Kidney epithelial cell (primary cell): ENCODE measurements at places on chromosomes 2 and 18.

DNA sequence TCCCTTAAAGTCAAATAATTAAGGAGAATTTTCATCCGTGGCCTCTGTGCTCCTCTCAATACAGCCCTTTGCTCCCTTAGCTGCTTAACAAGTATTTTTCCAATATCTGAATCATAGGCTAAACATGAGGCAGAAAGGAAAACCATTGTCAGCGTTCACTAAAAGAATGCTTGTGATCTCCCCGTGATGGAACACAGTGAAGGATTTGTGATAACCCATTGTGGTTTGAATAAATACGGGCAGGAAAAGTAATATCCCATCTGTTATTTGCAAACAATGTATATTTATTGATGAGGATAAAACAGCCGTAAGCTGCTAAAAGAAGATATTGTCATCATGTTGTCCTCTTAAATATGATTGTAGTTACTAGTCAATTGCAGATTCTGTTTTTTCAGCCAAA, 258.1 kb downstream of the NAPG start:
- DNase-seq, result no peak

- DNase-seq, result no peak
These were observed 146.4 kb downstream of the IRS1 start for GRCh38 chr2:226652983-226653765.

- DNase-seq, result no peak
These were observed 134.4 kb downstream of the OSR1 start for GRCh38 chr2:19224011-19224410.

GRCh38 chr2:142741764-142742269, 135.6 kb upstream of the KYNU start:
- no peak for DNase-seq

DNA sequence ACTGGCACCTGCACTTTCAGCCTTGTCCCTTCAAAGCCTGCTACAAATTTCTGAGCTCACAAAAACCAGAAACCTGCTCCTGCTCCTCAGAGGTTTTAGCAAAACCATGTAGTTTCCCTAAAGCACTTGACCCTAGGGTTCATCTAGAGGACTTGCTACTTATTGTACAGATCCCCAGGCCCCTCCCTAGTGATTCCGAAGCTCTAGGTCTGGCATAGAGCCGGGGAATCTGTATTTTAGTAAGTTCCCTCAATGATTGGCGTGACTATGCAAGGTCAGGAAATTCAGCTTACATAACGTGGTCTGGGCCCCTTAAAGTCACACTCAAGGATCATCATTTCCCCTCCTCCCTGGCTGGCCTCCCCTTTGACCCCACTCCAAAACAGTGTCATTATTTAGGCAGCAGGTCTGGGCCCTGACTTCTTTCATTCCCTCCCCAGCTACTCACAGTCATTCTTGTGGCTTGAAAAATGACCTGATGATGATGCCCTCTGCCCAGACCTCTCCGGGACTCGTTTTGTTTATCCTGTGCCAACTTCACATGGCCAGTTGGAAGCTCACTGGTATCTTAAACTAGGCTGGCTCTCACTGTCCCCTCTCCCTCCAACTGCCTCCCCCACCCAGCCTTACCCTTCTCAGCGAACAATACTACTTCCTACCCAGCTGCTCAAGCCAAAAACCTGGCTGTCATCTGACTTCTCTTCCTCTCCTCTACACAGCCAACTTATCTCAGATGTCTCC, 36.0 kb downstream of the WDFY1 start:
- DNase-seq, result no peak

- no peak for DNase-seq
These were observed 93.9 kb downstream of the SH3RF3 start for GRCh38 chr2:109222825-109223471.

- no peak for DNase-seq
These were observed 84.1 kb upstream of the SLC66A3 start for GRCh38 chr2:11071211-11071610.

- DNase-seq, result no peak
These were observed 560.4 kb downstream of the NUP35 start for GRCh38 chr2:183684686-183685085.

GRCh38 chr2:53567073-53567472, 200.5 kb upstream of the CHAC2 start:
- DNase-seq, result no peak

GRCh38 chr2:236061497-236061896, 106.7 kb downstream of the GBX2 start:
- no peak for DNase-seq

DNA sequence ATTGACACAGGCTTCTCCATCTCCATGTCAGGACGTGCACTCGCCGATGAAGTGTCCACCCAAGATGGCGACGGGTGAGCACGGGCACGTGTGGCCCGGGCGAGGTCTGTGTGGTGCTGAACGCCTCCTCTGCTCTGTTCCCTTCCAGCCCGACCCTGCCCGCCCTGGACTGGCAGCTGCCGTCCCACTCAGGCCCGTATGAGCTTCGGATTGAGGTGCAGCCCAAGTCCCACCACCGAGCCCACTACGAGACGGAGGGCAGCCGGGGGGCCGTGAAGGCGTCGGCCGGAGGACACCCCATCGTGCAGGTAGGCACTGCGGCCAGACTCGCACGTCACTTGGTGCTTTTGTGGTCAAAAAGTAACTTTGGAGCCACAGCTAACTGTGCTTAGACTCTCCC, 37.7 kb downstream of the NFATC1 start:
- no peak for DNase-seq

- DNase-seq, result peak; percentile 45
These were observed 20.0 kb downstream of the KCNF1 start for GRCh38 chr2:10931710-10932255.

DNA sequence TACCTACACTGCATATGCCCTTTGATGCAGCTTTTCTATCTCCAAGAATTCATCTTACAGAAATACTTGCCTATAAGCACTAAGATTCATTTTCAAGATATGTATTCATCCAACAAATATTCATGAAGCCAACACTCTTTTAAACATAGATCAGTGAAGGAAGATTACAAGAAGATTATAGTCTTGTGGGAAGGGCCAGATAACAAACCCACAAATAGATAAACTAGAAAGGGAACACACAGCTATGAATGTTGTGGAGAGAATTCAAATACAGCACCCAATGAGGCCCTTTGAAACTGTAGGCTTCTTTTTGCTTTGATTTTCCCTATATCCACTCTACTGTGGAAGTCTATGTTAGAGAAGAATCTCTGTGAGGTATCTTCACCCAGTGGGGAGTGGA, 186.7 kb upstream of the RBMS1 start:
- no peak for DNase-seq

DNA sequence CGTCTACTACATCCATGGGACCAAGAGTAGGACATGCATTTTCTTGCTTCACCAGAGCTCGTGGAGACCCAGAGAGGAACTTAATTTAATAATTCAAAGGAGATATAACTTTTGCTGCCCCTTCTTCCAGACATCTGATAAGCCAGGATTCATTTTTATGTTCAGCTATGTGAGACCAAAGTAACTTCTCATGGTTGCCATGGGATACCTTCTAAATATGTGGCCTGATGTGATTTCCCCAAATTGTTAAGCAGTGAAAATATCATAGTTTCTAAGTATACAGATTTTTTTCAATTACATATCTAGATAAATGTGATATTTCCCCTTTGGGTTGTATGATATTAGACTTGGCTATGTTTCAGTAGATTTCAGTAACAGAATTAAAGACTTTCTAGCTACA, 185.5 kb upstream of the FN1 start:
- no peak for DNase-seq

GRCh38 chr2:227785293-227785692, 28.3 kb upstream of the CCL20 start:
- no peak for DNase-seq

DNA sequence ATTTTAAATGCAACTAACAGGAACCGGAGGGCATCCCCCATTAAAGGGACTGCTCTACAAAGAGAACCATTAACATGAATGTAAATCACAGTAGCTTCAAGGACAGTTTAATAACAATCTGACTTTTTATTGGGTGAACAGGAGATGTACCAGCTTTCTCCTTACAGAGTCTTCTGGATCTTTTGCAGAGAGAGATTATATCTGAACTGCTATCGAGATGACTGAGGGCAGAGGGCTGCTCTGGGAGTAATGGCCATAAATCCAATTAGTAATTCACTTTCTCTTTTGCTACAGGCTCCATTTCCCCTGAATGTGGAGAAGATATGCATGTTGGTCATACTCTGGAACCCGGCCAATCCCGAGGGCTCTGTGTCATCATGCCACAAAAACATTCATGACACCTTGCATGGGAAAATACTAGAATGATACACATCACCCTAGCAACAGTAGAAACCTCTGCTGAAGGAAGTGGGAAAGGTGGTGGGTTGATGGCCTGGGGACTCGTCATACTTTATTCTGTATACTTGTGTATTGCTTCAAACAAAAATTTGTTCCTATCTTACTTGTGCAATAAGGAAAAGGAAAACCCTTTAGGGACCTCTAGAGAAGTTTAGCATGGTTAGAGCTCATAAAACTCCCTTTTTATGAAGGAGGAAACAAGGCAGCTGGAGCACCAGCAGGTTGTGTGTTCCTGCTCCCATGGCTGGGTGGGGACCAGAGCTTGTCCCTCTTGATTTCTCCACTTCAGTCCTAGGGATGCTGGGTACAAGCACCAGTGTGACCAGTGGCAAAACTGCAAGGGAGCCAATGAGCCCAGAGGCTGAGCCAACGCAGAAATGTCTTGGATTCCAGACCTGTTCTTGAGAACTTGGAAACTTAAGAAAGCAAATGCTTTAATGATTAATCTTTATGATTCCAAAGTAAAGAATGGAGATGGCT, 26.0 kb downstream of the CTAGE1 start:
- peak; percentile 97 for DNase-seq

DNA sequence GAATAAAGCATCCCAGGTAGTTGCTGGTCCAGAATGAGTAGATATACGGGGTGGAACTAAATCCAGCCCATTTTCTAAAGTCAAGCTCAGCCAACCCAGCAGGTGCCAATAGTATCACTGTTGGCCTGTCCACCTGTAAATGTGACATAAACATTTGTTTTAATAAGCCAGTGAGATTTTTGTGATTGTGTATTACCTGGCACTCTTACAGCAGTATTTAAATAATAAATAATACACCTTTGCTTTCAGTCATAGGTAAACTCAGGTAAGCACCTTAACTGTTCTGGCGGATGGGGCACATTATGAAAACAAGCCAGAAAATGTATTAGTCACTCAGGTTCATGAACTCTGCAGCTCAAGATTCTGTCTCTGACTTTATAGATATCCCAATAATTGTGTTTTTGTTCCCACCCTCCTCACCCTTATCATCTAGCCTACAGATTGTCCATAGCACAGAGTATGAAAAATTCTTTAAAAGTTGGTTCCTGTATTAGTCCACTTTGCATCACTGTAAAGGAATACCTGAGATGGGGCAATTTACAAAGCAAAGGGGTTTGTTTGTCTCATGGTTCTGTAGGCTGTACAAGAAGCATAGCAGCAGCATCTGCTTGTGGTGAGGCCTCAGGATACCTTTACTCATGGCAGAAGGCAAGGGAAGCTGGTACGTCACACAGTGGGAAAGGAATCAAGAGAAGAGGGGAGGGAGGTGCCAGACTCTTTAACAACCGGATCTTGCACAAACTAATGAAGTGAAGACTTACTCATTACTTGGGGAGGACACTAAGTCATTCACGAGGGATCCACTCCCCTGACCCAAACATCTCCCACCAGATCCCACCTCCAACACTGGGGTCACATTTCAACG, 73.0 kb upstream of the CYRIA start:
- no peak for DNase-seq

DNA sequence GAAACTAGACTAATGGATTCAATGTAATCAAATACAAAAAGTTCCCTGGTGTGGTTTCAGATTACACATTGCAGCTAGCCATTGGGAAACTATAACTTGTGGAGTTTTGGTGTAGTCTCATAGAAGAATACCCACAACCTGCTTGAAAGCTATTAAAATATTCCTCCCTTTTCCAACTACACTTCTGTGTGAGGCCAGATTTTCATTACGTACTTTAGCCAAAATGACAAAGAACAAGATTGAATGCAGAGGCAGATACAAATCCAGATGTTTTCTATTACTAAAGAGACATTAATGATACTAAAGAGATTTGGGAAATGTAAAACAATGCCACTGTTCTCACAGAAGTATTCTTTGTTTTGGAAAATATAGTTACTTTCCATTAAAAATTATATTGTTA, 128.7 kb upstream of the SLC35G4 start:
- DNase-seq, result no peak

DNA sequence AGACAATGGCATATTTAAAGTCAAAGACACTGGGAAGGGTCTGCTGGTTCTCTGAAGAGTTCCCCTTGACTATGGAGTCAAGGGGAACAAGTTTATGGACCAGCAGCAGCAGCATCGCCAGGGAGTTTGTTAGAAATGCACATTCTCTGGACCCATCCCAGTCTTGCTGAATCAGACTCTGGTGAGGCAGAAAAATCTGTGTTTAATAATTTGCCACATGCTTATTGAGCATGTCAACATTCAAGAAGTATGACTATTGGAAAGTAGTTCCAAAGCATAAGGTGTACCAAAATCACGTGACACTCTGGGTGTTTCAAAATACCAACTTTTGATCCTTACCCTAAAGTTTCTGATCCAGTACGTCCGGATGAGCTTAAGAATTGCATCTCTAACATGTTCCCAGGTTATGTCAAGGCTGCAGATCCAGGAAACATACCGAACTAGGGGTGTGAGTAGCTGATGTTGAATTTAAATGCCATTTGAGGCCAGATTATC, 853.8 kb downstream of the TMEM182 start:
- no peak for DNase-seq

DNA sequence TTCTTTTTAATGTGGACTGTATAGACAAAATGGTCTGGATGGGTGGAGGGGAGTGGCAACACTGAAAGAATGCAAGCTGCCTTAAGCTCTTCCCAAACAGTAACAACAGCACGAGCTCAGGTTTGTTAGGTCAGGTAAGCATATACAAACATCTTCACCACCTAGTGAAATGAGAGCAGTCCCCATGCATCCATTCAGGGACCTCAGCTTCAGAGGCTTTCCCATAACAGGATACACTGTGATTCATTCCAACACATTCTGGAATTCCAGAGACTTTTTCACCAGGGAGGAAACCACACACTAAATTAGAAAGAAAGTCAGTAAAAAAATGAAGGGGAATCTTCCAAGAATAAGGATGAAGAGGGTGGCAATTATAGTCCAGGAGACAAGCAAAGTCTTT, 50.4 kb upstream of the BZW1 start:
- DNase-seq, result no peak

GRCh38 chr18:9914334-9914583, 443 bp downstream of the VAPA start:
- DNase-seq, result no peak

- no peak for DNase-seq
These were observed 230.3 kb upstream of the RBBP8 start for GRCh38 chr18:22702806-22703205.

GRCh38 chr2:24971286-24971535, 544 bp downstream of the DNAJC27 start:
- DNase-seq, result no peak

- DNase-seq, result no peak
These were observed 34.0 kb downstream of the LOXHD1 start for GRCh38 chr18:46622999-46623398.

GRCh38 chr2:32357318-32358110, 691 bp downstream of the BIRC6 start:
- no peak for DNase-seq
